Activated naive CD8-positive, alpha-beta T cell treated with anti-CD3 and anti-CD28 coated beads for 36 hours (primary cell): ENCODE measurements at places on chromosomes 6 and 20.

- H3K36me3 ChIP-seq, result no peaks in the 10 kb centered on the region
- H3K4me3 ChIP-seq, result no peak overlapping the region
- H3K4me1 ChIP-seq, result peaks cover 4% of the 10 kb centered on the region
- H3K27ac ChIP-seq, result no peak overlapping the region
- H3K27me3 ChIP-seq, result no peaks in the 10 kb centered on the region
These were observed 17.3 kb upstream of the POU5F1 start for GRCh38 chr6:31187780-31188194.

GRCh38 chr20:4068708-4069107 is 53.4 kb upstream of the RNF24 start:
- H3K27ac ChIP-seq, result no peak overlapping the region
- no peak for DNase-seq
- no peak overlapping the region for H3K4me3 ChIP-seq

DNA sequence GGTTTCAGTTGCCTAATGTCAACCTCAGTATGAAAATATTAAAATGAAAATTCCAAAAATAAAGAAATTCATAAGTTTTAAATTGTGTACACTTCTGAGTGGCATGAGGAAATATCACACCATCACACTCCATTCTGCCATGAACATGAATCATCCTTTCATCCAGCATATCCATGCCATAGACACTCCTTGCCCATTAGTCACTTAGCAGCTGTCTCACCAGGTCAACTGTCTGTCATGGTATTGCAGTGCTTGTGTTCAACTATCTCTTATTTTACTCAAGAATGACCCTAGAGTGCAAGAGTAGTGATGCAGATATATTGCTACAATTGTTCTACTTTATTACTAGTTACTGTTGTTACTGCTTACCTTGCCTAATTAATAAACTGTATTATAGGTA is 712.4 kb downstream of the EPHA7 start:
- no peak overlapping the region for H3K27ac ChIP-seq
- DNase-seq, result no peak
- H3K4me3 ChIP-seq, result no peak overlapping the region
- no peaks in the 10 kb centered on the region for H3K4me1 ChIP-seq

DNA sequence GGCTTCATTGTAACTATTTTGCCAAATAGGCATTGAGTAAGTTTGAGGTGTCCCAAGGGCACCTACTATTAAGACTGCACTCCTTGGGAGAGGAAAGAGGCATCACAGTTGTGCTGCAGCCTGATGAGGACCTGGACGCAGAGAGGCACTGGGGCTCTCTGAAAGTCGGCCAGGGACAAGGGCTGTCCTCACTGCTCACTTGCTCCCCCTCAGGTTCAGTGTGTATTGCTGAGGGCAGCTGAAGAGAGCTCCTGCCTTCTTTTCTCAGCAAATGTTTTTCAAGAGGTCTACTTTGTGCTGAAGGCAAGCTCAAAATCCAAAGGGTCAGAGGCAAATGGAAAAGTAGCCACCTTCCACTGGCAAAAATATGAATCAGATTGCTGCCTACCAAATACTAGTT is 331.8 kb downstream of the RIMS1 start:
- H3K4me3 ChIP-seq, result no peak overlapping the region
- no peak overlapping the region for H3K27ac ChIP-seq
- H3K27me3 ChIP-seq, result peaks cover 4% of the 10 kb centered on the region
- H3K4me1 ChIP-seq, result no peaks in the 10 kb centered on the region

DNA sequence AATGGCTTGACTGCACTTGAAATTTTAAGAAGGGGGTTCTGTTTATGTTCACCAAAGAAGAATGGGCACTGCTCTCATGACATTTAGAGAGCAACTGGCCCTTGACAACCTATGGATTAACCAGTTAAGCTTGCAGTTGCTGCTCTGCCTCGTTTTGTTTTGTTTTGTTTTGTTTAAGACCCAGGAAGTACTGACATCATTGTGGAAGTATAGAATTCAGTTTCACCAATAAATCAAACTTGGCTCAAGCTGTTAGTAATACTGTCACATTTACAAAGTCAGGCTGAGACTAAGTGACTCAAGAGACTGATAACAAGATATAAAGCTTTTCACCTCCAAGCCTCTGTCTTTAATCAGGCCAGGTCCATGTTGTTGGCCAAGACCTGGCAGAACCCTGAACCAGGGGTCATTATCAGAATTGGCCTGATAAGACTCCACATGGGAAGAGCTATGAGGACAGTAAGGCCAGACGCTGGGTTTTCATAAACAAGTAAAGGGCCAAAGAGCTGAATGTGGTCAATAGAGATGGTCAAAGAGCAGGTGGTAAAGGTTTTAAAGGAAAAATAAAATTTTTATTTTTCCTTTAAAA is 99.4 kb upstream of the VGLL2 start:
- H3K27me3 ChIP-seq, result no peaks in the 10 kb centered on the region
- DNase-seq, result no peak
- no peak overlapping the region for H3K4me3 ChIP-seq
- no peaks in the 10 kb centered on the region for H3K4me1 ChIP-seq
- H3K27ac ChIP-seq, result no peak overlapping the region

DNA sequence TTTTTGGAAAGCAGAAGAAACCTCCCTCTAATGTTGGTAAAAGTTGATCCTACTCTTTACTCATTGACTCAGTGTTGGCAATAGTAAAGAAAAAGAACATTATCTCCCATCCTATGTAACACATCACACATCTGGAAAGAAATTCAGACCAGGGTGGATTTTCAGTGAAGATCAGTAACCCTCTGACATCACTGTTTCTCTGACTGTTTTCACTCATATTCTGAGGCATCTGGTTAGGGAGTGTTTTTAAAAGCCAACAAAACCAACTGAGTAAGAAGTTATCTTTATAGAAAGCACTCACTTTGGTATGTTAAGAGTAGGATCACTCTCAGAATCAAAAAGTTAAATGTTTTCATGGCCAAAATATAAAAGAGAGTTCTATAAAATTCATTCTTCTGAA is 143.6 kb downstream of the DST start:
- H3K4me3 ChIP-seq, result no peak overlapping the region
- no peaks in the 10 kb centered on the region for H3K36me3 ChIP-seq
- no peaks in the 10 kb centered on the region for H3K27me3 ChIP-seq
- DNase-seq, result no peak
- no peaks in the 10 kb centered on the region for H3K4me1 ChIP-seq

DNA sequence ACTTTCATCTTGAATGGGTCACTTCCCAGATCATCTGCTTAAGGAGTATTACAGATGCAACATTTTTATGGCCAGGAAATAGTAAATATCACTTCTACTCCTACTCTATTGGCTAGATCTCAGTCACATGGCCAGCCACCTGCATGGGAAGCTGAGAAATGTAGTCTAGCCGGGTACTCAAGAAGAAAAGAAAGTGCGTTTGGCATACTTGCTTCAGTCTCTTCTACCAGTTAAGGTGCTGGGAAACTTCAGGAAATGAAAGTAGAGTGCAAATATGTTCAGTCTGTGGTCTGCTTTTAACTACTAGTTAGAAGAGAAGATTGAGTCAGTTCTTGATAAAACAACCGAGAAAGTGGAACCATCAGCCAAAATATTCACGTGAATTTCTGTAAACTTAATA is 129.2 kb downstream of the PDSS2 start:
- peaks cover 23% of the 10 kb centered on the region for H3K36me3 ChIP-seq
- H3K27me3 ChIP-seq, result no peaks in the 10 kb centered on the region
- peaks cover 16% of the 10 kb centered on the region for H3K4me1 ChIP-seq
- peak; percentile 22 for DNase-seq
